A375 (cell line): ENCODE measurements at places on chromosomes 6 and 20. TPM values are rescaled to one million over a fixed set of nuclear protein-coding genes. Genes with fewer than 3 reads are reported as not detected.

The IGF2R gene
- 33.0 and 40.7 TPM in 2 replicates for total RNA-seq

The TTLL9 gene
- 0.11 TPM in 1 of 2 replicates, not detected in the other for total RNA-seq

The SMLR1 gene
- not detected in 2 replicates for total RNA-seq

The HLA-C gene
- 169 and 216 TPM in 2 replicates for total RNA-seq

The ARMH2 gene
- total RNA-seq: not detected in 2 replicates
